Trophoblast cell (in vitro differentiated cells and primary cell): ENCODE measurements at places on chromosomes 2 and 18.

GRCh38 chr18:47911877-47912276 is 18.6 kb downstream of the SMAD2 start:
- peak overlapping the region; percentile 40 for H3K27ac ChIP-seq
- peaks cover under 1% of the 10 kb centered on the region for H3K36me3 ChIP-seq
- peaks cover 11% of the 10 kb centered on the region for H3K4me1 ChIP-seq
- no peak overlapping the region for H3K4me3 ChIP-seq
- no peaks in the 10 kb centered on the region for H3K27me3 ChIP-seq
- DNase-seq = no peak

GRCh38 chr18:11432360-11432811 is 177.0 kb upstream of the SLC35G4 start:
- no peaks in the 10 kb centered on the region for H3K27me3 ChIP-seq
- no peak overlapping the region for H3K27ac ChIP-seq
- no peak overlapping the region for H3K4me3 ChIP-seq

DNA sequence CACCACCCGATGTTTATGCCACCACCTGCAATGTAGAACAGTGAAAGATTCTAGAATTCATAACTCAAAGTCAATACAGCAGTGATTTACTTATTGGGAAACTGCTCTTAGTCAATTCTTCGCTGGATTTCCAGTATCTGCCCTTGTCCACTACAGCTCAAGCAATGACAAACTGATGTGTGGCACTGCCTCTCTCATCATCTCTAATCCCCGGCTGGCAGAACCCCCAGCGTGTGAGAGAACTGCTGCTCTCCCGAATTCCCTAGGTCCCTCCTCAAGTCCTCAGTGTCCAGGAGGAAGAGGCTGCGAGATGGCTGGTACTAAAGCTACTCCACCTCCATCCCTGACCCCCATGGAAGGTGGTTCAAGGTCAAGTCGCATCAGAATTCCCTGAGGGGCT is 1.6 kb downstream of the TXNL4A start:
- H3K27ac ChIP-seq = no peak overlapping the region
- peaks cover 5% of the 10 kb centered on the region for H3K4me1 ChIP-seq
- no peaks in the 10 kb centered on the region for H3K27me3 ChIP-seq
- no peak overlapping the region for H3K4me3 ChIP-seq
- H3K36me3 ChIP-seq = peaks cover 13% of the 10 kb centered on the region

DNA sequence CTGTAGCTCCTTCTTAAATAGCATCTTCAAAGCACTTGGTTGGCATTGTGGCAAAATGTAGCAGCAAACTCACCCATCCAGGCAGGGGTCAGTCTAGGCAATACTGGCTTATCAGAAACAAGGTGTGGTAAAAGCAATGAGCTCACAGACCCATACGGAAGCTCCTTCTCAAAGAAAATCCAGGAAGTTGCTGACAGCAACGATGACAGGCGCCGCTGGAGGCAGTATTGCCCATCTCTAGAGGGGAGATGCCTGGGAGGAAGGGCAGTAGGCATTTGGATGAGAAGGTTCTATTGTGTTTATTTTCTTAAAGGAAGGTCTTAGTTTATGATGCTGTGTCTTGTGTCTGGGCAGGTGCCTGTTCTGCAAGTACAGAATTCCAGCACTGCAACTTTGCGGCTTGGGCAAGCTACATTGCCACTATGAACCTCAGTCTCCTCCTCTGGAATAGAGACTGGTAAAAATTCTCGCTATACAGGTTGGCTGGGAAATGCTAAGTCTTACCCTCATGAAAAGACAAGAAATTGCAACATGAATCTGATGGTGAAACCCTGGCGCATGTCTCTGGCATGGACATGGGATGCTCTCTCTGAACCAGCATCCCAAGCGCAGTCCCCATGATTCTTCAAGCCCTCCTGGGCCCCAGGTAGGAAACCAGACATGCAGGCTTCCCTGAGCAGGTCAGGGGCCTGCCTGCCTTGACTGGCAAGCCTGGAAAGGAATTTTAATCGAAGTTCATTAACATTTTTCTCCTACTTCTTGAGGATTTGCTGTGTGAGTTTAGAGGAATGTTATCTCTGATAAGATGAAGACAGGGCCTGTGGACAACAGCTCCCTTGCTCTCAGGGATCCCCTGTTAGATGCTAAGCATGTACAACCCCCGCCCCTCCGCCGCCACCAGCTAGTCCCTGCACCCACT is 156.0 kb downstream of the TFCP2L1 start:
- no peaks in the 10 kb centered on the region for H3K27me3 ChIP-seq
- H3K4me3 ChIP-seq = no peak overlapping the region
- peak; percentile 98 for DNase-seq
- H3K4me1 ChIP-seq = no peaks in the 10 kb centered on the region
- H3K36me3 ChIP-seq = no peaks in the 10 kb centered on the region
- H3K27ac ChIP-seq = no peak overlapping the region

- no peak overlapping the region for H3K4me3 ChIP-seq
- no peaks in the 10 kb centered on the region for H3K27me3 ChIP-seq
- no peak overlapping the region for H3K27ac ChIP-seq
- no peak for DNase-seq
- H3K4me1 ChIP-seq = peaks cover 10% of the 10 kb centered on the region
Observed at GRCh38 chr2:15734674-15735483, 143.2 kb downstream of the DDX1 start.

GRCh38 chr18:80210312-80211083 is 36.8 kb downstream of the PARD6G start:
- DNase-seq = peak; percentile 27
- no peak overlapping the region for H3K27ac ChIP-seq
- no peaks in the 10 kb centered on the region for H3K27me3 ChIP-seq
- H3K4me1 ChIP-seq = no peaks in the 10 kb centered on the region
- H3K4me3 ChIP-seq = no peak overlapping the region

GRCh38 chr2:130834091-130834930 is 2.4 kb upstream of the ARHGEF4 start:
- H3K4me3 ChIP-seq = no peak overlapping the region
- no peaks in the 10 kb centered on the region for H3K36me3 ChIP-seq
- peaks cover 7% of the 10 kb centered on the region for H3K4me1 ChIP-seq
- no peak for DNase-seq
- peaks cover 18% of the 10 kb centered on the region for H3K27me3 ChIP-seq

DNA sequence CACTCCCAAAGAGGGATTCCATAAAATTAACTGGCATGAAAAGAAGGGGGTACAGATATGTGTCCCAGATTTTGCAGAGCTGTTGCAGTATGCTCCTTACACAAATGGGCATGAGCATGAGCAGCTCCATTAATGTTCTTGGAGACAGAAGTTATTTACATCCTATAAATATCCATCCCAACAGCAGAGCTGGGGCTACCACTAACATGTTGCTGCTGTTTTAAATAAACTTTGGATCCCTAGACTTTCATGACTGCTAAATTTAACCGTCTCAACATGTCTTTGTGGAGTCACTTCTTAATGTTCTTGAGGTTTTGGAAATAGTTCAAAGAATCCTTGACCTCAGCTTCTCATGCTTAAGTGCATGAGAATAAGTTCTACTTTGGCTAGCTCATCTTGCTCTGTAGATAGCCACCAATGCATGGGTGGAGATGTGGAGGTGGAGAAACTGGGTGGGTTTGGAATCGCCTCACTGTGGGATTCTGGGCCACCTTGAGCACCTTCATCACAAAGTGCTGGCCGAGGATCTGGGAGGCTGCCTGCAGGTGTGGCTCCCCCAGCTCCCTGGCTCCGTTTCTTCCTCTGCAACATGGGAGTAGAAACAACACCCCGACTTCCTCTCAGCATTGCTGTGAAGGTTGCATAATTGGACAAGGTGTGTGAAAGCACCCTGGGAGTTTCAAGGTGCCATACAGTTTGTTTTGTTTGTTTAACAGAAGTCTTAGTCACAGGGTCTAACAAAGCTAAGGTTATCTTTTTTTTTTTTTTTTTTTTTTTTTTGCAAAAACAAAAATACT is 307.2 kb downstream of the MYCN start:
- DNase-seq = no peak
- H3K4me1 ChIP-seq = peaks cover 24% of the 10 kb centered on the region
- H3K27ac ChIP-seq = no peak overlapping the region
- no peaks in the 10 kb centered on the region for H3K36me3 ChIP-seq
- no peak overlapping the region for H3K4me3 ChIP-seq

DNA sequence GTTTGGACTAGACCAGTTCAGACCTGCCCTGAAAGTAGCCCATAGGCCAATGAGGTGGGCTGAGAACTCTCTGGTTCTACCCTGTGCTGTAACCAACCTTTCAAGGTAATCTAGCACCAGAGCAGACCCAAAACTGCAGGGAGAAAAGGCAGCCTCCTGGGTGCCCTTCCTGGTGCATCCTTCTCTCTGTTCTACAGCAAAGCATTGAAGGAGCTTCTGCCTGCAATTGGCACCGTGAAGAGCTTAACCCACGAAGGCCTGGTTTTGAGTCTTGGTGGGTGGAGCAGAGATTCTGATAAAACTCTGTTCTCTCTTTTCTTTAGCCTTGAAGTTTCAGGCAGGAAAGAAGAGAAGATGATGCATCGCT is 55.5 kb downstream of the LIPG start:
- no peak overlapping the region for H3K4me3 ChIP-seq
- H3K4me1 ChIP-seq = peaks cover 12% of the 10 kb centered on the region
- H3K27me3 ChIP-seq = no peaks in the 10 kb centered on the region
- H3K27ac ChIP-seq = no peak overlapping the region
- H3K36me3 ChIP-seq = no peaks in the 10 kb centered on the region

GRCh38 chr2:222294996-222295367 is 3.8 kb downstream of the PAX3 start:
- peaks cover 95% of the 10 kb centered on the region for H3K27me3 ChIP-seq
- no peaks in the 10 kb centered on the region for H3K36me3 ChIP-seq
- no peak overlapping the region for H3K27ac ChIP-seq

DNA sequence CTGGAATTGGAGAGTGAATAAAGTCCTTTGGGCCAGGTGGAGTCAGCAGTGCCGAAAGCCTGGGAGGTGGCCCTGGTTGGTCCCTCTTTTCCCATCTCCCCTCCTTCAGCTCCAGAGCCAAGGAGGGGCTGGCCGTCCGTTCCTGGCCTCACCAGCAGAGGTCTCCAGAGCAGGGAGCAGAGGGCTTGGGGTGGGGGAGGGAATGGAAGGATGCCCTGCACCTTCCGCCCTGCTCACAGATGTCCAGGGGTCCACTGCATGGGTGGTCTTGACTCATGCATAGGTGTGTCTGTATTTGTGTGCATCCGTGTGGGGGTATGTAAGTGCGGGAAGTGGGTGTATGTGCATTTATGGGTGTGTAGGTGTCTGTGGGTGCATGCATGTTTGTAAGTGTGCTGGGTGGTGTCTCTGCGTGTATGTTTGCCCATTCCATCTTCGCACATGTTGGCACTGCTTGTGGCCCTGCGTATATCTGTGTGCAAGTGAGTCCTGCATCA is 201.8 kb downstream of the ZFP36L2 start:
- no peak overlapping the region for H3K4me3 ChIP-seq
- no peaks in the 10 kb centered on the region for H3K36me3 ChIP-seq
- H3K27ac ChIP-seq = no peak overlapping the region
- H3K4me1 ChIP-seq = peaks cover 2% of the 10 kb centered on the region

- no peak overlapping the region for H3K4me3 ChIP-seq
- H3K4me1 ChIP-seq = peaks cover 58% of the 10 kb centered on the region
- no peaks in the 10 kb centered on the region for H3K36me3 ChIP-seq
- H3K27me3 ChIP-seq = no peaks in the 10 kb centered on the region
Observed at GRCh38 chr18:12283666-12284065, 24.4 kb upstream of the TUBB6 start.

DNA sequence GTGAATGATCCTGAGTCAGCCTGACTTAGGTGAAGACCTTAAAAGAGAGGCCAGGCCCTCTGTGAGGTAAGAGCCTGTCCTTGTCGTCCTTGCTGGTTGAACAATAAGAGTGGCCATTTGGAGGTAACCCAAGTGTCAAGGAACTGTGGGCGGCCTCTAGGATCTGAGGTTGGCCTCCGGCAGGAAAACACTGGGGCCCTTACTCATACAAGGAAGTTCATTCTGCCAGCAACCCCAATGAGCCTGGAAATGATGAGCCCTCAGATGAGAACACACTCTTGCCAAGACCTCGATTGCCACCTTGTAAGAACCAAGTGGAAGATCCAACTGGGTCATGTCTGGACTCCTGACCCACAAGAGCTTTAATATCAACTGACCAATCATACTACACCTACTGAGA is 95.5 kb upstream of the LRATD1 start:
- peaks cover 7% of the 10 kb centered on the region for H3K4me1 ChIP-seq
- no peaks in the 10 kb centered on the region for H3K36me3 ChIP-seq

DNA sequence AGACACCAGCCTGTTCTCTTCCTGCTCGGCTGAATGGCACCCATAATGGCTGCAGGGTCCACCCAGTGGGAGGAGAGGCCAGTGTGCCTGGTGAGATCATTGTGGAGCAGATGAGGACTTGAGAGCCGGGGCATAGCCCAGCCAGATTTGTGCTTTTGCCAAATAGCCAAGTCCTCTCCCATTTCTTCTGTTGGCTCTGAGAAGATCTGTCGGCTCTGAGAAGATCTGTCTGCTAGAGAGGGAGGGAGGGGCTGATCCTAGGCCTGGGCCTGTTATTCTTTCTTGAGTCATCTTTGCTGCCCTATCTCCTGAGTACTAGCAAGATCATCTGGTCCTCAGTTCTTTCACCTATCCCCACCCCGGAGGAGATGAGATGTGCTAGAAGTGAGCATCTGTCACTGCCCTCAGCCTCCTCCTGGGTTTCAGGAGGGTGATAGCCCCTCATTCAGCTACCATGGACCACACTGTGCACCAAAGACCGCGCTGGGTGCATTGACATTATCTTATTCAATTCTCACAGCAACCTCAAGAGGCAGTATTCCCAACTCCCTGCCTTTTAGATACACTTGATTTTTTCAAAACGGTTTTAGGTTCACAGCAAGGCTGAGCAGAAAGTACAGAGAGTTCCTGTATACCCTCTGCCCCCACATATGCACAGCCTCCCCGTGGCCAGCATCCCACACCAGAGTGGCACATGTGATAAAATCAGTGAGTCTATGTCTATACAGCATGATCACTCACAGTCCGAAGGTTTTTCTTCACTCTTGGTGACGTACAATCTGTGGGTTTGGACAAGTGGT is 98.6 kb downstream of the CAPN13 start:
- DNase-seq = peak; percentile 39
- H3K27me3 ChIP-seq = no peaks in the 10 kb centered on the region
- no peak overlapping the region for H3K27ac ChIP-seq
- H3K4me3 ChIP-seq = no peak overlapping the region
- H3K36me3 ChIP-seq = no peaks in the 10 kb centered on the region

- no peak overlapping the region for H3K27ac ChIP-seq
- H3K4me3 ChIP-seq = no peak overlapping the region
- no peaks in the 10 kb centered on the region for H3K27me3 ChIP-seq
- H3K4me1 ChIP-seq = peaks cover under 1% of the 10 kb centered on the region
Observed at GRCh38 chr18:7325126-7325430, 94.2 kb downstream of the LRRC30 start.
